Motor neuron (in vitro differentiated cells): ENCODE measurements at places on chromosomes 2 and 18. TPM values are rescaled to one million over a fixed set of nuclear protein-coding genes. Genes with fewer than 3 reads are reported as not detected.

BMP10 gene
- total RNA-seq, result not detected in 2 replicates

SMAD2 gene
- 105 and 116 TPM in 2 replicates for total RNA-seq

RNF149 gene
- total RNA-seq, result 29.0 and 42.6 TPM in 2 replicates

PSD4 gene
- total RNA-seq, result 0.59 and 0.79 TPM in 2 replicates

ZEB2 gene
- total RNA-seq, result 36.9 and 39.5 TPM in 2 replicates
